ENCODE measurements at places on chromosomes 13 and 19.

DNA sequence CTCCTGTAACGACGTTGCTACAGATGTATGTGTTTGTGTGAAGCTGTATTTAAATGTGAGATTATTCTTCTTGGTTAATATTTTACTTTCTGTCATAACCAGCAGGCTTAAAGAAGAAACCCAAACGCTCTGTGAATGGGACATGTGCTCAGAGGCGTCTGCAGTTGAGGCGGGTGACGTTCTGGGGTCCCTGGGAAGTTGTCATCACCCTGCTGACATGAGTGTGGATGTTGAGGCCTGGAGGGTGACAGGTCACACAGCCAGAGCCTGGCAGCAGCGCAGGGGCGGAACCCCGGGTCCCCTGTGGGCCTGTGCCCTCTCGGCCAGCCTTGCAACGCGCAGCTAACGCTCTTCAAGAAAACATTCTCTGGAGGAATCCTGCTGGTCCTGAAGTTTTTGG lies 16.6 kb downstream of the RASA3 start:
- no peak for DNase-seq

- DNase-seq, result no peak
Observed at GRCh38 chr13:109750221-109750775, 36.1 kb downstream of the IRS2 start.

- DNase-seq, result no peak
Observed at GRCh38 chr19:46372901-46373490, 26.1 kb downstream of the PPP5C start.

GRCh38 chr13:111296417-111296816 lies 24.0 kb upstream of the TEX29 start:
- DNase-seq, result no peak

DNA sequence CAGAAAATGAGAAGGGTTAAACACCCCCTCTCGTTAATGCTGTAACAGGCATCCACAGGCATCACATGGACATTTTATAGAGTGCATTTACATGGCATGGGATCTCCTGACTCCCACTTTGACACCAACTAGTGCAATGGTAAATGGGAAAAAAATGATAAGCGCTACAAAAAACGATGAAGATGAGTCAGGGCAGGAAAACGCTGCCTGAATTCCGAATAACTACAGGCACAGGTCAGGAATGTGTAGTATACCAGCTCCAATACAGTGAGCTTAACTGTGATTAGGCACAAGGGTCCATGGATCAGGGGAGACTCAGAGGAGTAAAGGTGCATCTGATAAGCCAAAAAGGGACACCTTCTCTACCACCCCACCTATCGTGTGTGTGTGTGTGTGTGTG lies 223.6 kb downstream of the FOXO1 start:
- DNase-seq, result no peak

All from activated CD4-positive, alpha-beta T cell treated with anti-CD3 and anti-CD28 coated beads for 36 hours (primary cell).